Stimulated activated CD4-positive, alpha-beta T cell treated with anti-CD3 and anti-CD28 coated beads, Interleukin-15, amount 100 ng/mL, for 1 hour (primary cell): ENCODE measurements at places on chromosomes 3 and 15.

GRCh38 chr3:125079675-125080045 is 23.9 kb upstream of the HEG1 start:
- no peak for DNase-seq

- no peak for DNase-seq
Observed at GRCh38 chr3:58776231-58776630, 109.7 kb upstream of the FAM3D start.

- DNase-seq = no peak
Observed at GRCh38 chr3:8793242-8793641, 23.8 kb upstream of the OXTR start.

DNA sequence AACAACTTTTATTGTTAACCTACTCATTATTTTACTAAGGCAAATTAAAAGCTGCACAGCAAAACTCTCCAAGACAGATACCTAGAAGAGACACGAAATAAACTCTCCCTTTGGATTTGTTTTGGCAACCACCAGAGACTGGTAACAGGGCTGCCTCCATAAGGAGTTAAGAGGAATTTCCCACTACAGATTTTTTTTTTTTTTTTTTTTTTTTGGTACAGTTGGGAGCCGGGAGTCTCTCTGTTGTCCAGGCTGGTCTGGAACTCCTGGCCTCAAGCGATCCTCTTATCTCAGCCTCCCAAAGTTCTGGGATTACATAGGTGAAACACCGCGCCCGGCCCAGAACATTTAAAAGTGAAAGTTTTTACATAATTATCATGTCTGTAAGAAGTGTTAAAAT is 73.6 kb upstream of the VGLL4 start:
- DNase-seq = no peak

DNA sequence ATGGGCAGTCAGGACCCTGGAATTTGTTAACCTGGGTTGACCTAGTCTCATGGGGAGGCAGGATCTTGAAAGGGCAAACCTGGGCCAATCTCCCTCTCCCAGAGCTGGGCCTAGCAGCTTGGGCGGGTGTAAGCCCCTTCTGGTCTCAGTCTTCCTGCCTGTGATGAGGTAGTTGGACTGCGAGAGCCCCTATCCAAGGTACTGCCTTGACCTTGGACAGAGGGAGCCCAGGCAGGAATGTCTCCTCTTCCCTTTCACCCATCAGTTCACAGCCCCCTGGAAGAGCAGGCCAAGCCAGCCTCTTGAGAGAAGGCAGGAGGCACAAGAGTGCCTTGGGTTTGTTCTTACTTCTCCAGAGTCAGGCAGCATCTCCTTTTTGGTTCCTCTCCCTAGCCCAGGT is 24.7 kb upstream of the SEMA3F start:
- no peak for DNase-seq
